Left ventricle myocardium inferior (tissue), 1 donor: ENCODE measurements at places on chromosomes 1 and 21. TPM values are rescaled to one million over a fixed set of nuclear protein-coding genes. Genes with fewer than 3 reads are reported as not detected.

- H3K36me3 ChIP-seq: peaks cover 81% of the 10 kb centered on the region
- no peak overlapping the region for H3K27ac ChIP-seq
- no peak for DNase-seq
- no peak overlapping the region for H3K4me3 ChIP-seq
- no peaks in the 10 kb centered on the region for H3K4me1 ChIP-seq
Observed at GRCh38 chr21:33278721-33279120, 12.6 kb downstream of the IL10RB start.

- H3K4me3 ChIP-seq: no peak overlapping the region
- H3K27ac ChIP-seq: no peak overlapping the region
- no peaks in the 10 kb centered on the region for H3K36me3 ChIP-seq
- no peaks in the 10 kb centered on the region for H3K4me1 ChIP-seq
Observed at GRCh38 chr1:17239420-17239819, 9.5 kb upstream of the PADI3 start.

DNA sequence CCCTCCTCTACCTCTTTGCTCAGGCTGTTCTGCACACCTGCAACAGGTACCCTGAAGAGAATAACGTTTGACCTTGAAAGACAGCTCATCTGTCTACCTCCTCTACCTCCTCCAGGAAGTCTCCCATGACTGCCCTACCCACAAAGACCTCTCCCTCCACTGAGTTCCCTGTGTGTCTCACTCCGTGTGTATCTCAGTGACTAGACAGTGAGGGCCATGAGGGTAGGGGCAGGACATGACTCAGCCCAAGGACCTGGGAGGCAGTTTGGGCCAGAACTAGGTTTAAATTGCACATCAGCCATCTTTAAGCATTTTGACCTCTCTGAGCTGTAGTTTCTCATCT is 32.0 kb upstream of the LRP8 start:
- DNase-seq: no peak
- no peaks in the 10 kb centered on the region for H3K36me3 ChIP-seq
- H3K27me3 ChIP-seq: peaks cover 20% of the 10 kb centered on the region
- no peak overlapping the region for H3K27ac ChIP-seq

GRCh38 chr1:206568256-206568655 is 44.0 kb downstream of the EIF2D start:
- no peaks in the 10 kb centered on the region for H3K36me3 ChIP-seq
- peaks cover 1% of the 10 kb centered on the region for H3K4me1 ChIP-seq
- no peak for DNase-seq

DNA sequence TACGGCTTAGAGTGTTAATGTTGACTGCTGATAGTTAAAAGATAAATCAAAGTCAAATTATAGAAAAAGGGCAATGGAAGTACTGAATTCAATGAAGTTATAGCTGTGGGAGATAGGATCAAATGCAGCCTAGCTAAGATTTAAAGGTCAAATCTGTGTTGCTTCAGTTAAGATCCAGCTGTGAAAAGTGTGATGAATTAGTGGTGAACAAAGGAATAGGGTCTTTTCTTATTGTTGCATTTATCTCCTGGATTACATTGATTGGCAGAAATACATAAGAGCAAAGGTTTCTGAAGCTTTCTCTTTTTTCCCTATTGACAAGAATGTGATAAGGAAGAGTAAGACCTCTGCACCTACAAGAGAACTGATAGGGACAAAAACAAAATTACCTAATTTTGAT is 1234.6 kb upstream of the ADGRL2 start:
- no peaks in the 10 kb centered on the region for H3K4me1 ChIP-seq
- H3K36me3 ChIP-seq: no peaks in the 10 kb centered on the region
- no peaks in the 10 kb centered on the region for H3K27me3 ChIP-seq
- DNase-seq: no peak

- DNase-seq: no peak
- H3K27ac ChIP-seq: no peak overlapping the region
- no peaks in the 10 kb centered on the region for H3K36me3 ChIP-seq
- H3K27me3 ChIP-seq: no peaks in the 10 kb centered on the region
- H3K4me1 ChIP-seq: no peaks in the 10 kb centered on the region
Observed at GRCh38 chr1:30919025-30919881, 10.7 kb upstream of the SDC3 start.

- H3K4me1 ChIP-seq: peaks cover 5% of the 10 kb centered on the region
- H3K27me3 ChIP-seq: peaks cover 68% of the 10 kb centered on the region
- no peak for DNase-seq
- H3K4me3 ChIP-seq: no peak overlapping the region
Observed at GRCh38 chr1:20194224-20194623, 7.9 kb upstream of the PLA2G2C start.

GRCh38 chr1:113101588-113101987 is 28.6 kb downstream of the LRIG2 start:
- DNase-seq: no peak
- H3K27me3 ChIP-seq: no peaks in the 10 kb centered on the region
- H3K36me3 ChIP-seq: peaks cover 97% of the 10 kb centered on the region

- peaks cover 51% of the 10 kb centered on the region for H3K27me3 ChIP-seq
- peak; percentile 55 for DNase-seq
- peaks cover 13% of the 10 kb centered on the region for H3K4me1 ChIP-seq
- peak overlapping the region; percentile 27 for H3K4me3 ChIP-seq
Observed at GRCh38 chr1:209585672-209586071, 2.2 kb downstream of the CAMK1G start.

DNA sequence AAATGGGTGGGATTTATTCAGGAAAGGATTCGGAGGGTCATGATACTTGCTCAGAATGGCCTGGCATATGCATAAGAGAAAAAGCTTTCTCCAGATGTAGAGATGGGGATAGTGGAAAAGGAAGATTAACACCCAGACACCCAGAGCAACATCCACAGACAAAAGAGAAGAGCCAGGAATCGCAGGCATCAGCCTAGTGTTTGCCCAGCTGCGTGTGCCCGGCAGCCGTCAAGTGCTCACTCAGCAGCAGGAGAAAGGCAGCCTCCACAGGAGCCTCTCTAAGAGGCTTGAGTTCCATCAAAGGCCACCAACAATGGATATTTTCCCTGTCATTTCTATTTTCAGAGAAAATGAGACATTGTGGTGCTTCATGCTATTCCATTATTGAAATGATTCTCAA is 54.7 kb downstream of the NTPCR start:
- H3K4me1 ChIP-seq: no peaks in the 10 kb centered on the region
- no peak for DNase-seq
- no peaks in the 10 kb centered on the region for H3K27me3 ChIP-seq
- H3K36me3 ChIP-seq: no peaks in the 10 kb centered on the region
- no peak overlapping the region for H3K27ac ChIP-seq
- H3K4me3 ChIP-seq: no peak overlapping the region

- peak; percentile 61 for DNase-seq
- H3K4me1 ChIP-seq: no peaks in the 10 kb centered on the region
- no peak overlapping the region for H3K27ac ChIP-seq
- no peak overlapping the region for H3K4me3 ChIP-seq
Observed at GRCh38 chr1:204989266-204990058, 53.5 kb upstream of the CNTN2 start.

DNA sequence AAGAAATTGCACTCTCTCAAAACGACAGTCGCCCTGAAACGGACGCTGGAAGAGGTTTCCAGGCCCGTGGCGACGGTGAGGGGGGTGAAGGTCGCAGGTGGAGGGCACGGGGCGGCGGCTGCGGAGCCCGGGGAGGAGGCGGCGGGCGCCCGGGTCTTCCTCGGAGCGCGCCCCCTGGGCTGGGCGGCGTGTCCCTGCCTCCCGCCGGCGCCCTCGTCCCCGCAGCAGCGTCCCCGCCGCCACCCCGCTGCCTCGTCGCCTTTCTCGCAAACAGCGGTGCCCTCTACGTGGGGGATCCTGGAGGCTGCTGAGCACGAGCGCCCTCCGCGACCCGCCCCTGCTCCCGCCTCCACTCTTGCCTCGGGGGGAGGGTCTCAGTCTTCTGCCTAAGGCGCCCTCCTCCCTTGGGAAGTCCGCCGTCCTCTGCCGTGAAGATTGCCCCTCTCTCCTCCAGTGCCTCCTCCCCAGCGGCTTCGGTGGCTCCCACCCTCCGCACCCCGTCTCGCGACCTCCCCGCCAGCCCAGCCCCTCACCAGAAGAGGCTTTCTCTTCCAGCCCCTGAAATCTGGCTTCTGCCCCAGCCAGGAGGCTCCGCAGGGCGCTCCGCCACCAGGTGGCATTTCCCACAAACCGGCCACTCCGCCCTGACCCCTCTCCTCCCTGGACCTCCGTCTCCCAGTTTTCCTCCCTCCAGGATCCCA is 227.4 kb downstream of the SDCCAG8 start:
- peak overlapping the region; percentile 61 for H3K4me3 ChIP-seq
- no peaks in the 10 kb centered on the region for H3K36me3 ChIP-seq
- no peak for DNase-seq
- peaks cover 19% of the 10 kb centered on the region for H3K4me1 ChIP-seq
- no peaks in the 10 kb centered on the region for H3K27me3 ChIP-seq

- H3K36me3 ChIP-seq: peaks cover 48% of the 10 kb centered on the region
- no peaks in the 10 kb centered on the region for H3K27me3 ChIP-seq
- peaks cover 7% of the 10 kb centered on the region for H3K4me1 ChIP-seq
- H3K27ac ChIP-seq: peak overlapping the region; percentile 49
- H3K4me3 ChIP-seq: no peak overlapping the region
- DNase-seq: no peak
Observed at GRCh38 chr1:32100807-32101708, 6.8 kb upstream of the KPNA6 start.

- no peak overlapping the region for H3K27ac ChIP-seq
- peaks cover 29% of the 10 kb centered on the region for H3K27me3 ChIP-seq
- no peaks in the 10 kb centered on the region for H3K36me3 ChIP-seq
- H3K4me3 ChIP-seq: no peak overlapping the region
Observed at GRCh38 chr21:42474043-42474831, 21.8 kb downstream of the RSPH1 start.

The COL8A2 gene
- 1.2 TPM for total RNA-seq

The ATP1A2 gene
- 401 TPM for total RNA-seq

The TLCD4 gene
- 75.7 TPM for total RNA-seq

The OPRD1 gene
- not detected for total RNA-seq

The THEM5 gene
- total RNA-seq: not detected

The C8A gene
- total RNA-seq: not detected

The CHI3L2 gene
- 1.1 TPM for total RNA-seq

The RPE65 gene
- not detected for total RNA-seq

The DNAJC28 gene
- total RNA-seq: 6.5 TPM

The ERVH48-1 gene
- not detected for total RNA-seq

The HTR6 gene
- total RNA-seq: not detected

The SERBP1 gene
- 125 TPM for total RNA-seq
